KBM-7 (cell line): ENCODE measurements at places on chromosomes 12 and 14.

DNA sequence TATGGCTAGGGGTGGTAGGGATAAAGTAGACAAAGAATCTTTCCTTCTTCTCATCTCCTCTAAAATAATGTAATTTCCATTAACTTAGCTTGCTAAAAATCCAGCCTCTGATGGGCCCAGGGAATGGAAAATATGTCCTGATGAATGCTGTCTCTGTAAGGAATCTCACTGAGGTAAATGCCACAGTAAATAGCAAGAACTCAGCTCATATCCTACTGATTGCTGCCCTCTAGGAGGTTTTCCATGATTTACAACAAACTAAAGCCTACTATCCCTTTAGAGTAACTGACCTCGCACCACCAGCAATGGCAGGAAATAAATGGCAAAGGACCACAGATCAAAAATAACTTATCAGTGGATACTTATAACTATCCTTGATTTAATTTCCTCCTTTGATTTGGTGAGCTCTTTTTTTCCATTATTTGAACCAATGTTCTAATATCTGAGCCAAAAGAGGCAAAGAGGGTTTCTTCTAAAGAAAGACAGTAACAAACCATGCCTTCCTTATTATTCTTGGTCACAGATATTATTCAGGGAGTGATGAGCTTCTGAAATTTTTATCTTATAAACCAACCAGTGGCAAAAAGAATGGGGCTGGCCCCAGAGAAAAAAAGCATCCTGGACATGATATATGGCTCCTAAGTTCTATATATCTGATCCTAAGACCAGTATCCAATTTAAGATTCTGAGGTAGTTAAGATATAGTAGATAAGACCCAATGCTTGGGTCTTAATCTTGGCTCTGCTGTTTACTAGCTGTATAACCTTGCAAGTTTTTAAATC lies 43.8 kb downstream of the SENP1 start:
- DNase-seq = no peak

DNA sequence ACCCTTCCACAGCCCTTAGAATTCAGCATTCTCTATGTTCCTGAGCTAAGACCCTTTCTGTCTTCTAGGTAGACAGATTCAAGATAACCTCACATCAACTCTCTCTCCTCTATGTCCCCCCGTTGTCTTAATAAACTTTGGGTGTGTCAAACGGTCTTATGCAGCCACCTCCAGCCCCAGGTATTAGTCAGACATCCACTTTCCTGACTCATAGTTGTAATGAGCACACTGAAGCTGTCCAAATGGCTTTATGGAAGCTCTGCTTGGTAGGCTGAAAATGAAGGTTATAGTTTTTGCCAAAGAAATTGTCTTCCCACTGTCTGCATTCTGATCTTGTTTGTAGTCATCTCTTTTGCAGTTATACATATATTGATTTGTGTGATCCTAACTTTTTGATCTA lies 482.0 kb downstream of the RMST start:
- DNase-seq = no peak

GRCh38 chr12:39297891-39298290 lies 145.0 kb downstream of the KIF21A start:
- no peak for DNase-seq

DNA sequence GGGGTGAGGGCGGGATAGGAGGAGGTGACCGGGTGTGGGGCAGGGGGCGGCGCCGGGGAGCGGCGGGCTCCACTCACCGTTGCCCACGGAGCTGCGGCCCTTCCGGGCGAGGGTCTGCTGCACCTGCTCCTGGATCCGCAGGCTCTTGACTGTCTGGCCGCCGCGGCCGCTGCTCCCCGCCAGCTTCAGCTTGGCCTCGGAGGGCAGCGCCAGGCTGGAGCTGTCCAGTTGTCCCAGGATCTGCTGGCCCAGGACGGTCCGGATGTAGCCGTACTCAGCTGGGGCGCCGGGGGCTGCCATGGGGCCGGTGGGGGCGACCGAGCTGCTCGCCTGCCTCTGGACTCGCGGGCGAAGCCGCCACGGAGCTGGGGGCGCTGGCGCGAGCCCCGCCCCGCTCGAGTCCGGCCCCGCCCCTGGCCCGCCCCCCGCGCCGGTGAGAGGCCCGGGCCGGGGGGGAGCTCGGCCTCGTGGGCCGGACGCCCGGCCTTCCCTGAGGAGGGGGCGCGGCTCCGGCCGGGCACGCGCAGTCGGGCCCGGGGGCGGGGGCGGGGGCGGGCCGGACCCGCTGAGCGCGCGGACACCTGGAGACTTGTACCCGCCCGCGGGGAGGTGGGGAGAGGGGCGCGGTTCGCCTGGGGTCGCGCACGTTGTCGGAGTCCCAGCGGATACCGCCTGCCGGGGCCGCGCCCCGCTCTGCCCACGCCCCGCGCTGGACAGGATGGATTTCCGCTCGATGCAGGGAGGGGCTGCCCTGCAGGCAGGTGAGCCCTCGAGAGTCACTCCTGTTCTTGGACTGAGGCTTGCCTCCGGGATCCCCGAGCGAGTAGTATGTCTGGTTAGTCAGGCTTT lies at the start of gene PKP2:
TSS of gene PKP2 (minus strand) at position 346 of the 849 bp plus-strand sequence. CDS start at position 300, 46 bp downstream.
- DNase-seq = peak; percentile 43

- DNase-seq = no peak
Measured at GRCh38 chr14:93133464-93133863, 17.7 kb upstream of the ITPK1 start.
